NCI-H510A treated with DMSO at 0.1 percent for 48 hours (cell line): ENCODE measurements at places on chromosomes 12 and 14.
A peak's percentile ranks its signal among the peaks of the same experiment; 100 is the strongest.

DNA sequence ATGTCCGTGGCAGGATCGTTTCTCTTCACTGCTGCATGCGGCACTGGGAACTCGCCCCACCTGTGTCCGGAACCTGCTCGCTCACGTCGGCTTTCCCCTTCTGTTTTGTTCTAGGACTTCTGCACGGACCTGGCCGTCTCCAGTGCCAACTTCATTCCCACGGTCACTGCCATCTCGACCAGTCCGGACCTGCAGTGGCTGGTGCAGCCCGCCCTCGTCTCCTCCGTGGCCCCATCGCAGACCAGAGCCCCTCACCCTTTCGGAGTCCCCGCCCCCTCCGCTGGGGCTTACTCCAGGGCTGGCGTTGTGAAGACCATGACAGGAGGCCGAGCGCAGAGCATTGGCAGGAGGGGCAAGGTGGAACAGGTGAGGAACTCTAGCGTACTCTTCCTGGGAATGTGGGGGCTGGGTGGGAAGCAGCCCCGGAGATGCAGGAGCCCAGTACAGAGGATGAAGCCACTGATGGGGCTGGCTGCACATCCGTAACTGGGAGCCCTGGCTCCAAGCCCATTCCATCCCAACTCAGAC, 1.2 kb downstream of the FOS start:
- no peak for DNase-seq

DNA sequence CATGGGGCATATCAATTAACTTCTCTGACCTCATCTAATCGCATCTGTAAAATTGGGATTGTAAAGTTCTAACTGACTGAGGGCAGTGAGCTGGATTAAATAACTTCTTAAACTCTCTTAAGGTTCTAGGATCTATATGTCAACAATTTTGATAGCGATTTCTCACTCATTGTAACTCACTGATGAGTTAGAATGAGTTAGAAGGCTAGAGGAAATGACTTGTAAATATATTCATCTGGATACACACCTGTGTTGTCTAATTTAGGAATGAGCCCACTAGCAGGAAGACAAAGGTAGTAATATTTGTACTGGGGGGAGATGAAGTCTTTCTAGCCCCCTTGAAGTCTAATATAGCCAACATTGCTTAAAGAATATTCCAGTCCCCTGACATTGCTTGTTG, 46.3 kb upstream of the CERS5 start:
- no peak for DNase-seq

DNA sequence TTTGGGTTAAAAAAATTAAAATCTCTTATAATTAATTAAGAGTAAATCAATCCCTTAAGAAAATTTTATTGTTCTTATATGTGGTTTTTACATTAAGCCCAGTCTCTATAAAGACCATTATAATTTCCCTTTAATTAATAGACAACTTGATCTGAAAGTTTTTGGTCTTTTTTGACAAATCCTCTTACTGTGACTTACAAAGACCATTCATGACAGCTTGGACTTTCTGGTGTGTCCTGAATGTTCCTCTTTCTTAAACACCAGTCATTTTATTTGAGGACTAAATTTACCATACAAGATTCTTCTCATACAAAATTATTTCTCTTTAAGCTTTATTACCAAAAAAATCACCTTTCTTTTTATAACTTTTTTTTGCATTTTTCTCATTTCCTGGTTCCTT, 368.3 kb downstream of the ADGRD1 start:
- DNase-seq: no peak

GRCh38 chr12:80017261-80017870, 82.0 kb upstream of the OTOGL start:
- DNase-seq: no peak

GRCh38 chr12:122128481-122128880, 45.5 kb downstream of the IL31 start:
- no peak for DNase-seq

GRCh38 chr12:25436206-25437030, 116.7 kb downstream of the LMNTD1 start:
- peak; percentile 76 for DNase-seq

GRCh38 chr12:65539023-65539422, 260.5 kb downstream of the MSRB3 start:
- DNase-seq: no peak

DNA sequence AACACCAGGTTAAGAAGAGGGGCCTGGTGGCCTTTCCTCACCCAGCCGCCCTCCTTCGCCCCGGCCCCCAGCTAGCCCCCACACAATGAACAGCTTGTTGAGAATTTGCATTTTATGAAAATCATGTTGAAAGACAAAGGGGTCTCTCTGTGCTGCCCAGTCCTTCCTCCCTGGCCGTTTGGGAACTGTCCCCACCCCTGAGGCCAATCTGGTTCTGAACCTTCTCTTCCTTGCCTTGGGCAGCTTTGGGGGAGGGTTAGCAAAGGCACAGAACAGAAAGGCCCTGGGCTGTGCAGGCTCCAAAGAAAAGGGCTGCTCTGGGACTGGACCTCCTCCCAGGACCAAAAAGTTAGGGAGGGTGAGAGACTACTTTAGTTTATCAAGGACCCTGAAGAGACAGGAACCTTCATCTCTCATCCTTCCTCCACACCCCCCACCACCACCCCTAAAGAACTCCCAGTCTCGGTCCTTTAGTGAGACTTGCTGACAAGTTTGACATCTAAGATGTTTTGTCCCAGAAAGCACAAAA, 1.3 kb downstream of the TAMALIN start:
- no peak for DNase-seq

GRCh38 chr12:123984903-123985302, 11.9 kb downstream of the ZNF664 start:
- DNase-seq: no peak

GRCh38 chr14:97109234-97109633, 312.1 kb downstream of the VRK1 start:
- no peak for DNase-seq

DNA sequence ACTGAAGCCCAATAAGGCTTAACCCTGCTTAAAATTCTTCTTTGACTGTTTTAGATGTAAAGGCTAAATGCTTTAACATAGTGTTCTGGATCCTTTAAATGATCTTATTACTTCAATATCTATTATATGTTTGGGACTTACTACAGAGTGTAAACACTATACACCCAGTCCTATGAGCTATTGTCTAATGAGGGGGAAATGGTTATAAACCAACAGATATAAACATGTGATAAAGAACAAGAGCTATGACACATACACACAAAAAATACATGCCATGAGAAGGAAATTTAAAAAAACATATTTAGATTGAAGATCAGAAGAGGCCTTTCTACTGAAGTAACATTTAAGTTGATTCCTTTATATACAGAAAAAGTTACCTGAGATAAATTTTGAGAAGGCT, 505.1 kb downstream of the FOXG1 start:
- DNase-seq: no peak

DNA sequence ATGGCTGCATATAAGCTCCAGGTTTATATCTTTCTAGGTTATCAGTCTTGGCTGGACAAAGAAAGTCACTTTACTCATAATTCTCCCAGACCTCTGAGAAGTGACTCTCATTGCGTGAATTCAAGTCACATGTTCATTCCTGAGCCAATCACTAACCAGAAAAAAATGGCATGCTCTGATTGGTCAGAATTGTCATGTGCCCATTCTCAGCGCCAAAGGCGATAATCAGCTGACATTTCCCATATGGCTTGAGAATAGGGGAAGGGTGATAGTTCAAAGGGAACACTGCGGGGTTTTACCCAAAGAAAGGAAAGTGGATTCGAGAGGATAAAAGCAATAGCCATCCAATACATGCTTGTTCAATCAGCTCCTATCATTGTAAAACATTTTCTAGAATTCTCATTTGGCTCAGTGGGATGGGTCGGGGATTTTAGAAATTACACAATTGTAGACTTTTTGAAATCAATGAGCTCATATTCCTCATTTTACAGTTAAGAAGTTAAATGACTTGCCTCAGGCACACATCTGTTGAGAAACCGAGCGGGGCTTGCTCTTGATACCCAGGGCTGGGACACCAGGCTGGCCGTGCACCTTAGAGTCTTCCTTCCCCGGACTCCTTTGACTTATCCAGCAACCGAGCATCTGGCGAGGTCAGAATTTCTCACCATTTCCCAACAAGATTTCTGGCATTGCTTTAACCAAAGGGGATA, 454.0 kb upstream of the TBX3 start:
- DNase-seq: no peak

DNA sequence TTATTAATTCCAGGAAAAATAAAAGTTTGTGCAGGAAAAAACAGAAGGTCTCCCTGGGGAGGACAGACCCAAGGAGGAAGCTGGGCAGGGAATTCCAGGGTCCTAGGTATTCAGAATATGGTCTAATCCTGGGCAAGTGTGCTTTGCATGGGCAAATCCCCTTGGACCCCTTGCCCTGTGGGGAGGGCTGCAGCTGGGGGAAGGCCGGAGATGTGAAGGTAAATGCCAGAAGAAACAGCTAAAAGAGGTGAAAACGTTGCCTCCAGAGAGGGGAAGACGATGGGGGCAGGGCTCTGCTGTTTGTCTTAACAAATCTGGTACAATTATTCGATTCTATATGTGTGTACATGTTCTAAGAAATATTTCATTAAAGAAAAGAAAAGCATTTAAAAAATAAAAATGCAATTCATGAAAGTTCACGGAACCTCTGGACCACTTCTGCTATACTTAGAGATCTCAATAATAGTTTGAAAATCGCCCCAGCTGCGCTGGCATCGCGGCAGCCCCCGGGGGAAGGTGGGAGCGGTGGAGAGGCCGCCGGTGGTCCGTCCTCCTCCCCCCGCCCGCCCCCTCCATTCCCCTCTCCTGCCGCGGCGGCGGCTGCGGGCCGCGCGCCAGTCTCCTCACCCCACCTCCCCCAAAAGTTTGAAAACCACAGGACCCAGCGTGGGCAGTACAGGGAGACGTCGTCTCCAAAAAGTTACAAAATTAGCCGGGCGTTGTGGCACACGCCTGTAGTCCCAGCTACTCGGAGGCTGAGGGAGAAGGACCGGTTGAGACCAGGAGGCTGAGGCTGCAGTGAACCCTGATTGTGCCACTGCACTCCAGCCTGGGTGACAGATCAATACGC, 1.5 kb upstream of the PRPF40B start:
- no peak for DNase-seq

DNA sequence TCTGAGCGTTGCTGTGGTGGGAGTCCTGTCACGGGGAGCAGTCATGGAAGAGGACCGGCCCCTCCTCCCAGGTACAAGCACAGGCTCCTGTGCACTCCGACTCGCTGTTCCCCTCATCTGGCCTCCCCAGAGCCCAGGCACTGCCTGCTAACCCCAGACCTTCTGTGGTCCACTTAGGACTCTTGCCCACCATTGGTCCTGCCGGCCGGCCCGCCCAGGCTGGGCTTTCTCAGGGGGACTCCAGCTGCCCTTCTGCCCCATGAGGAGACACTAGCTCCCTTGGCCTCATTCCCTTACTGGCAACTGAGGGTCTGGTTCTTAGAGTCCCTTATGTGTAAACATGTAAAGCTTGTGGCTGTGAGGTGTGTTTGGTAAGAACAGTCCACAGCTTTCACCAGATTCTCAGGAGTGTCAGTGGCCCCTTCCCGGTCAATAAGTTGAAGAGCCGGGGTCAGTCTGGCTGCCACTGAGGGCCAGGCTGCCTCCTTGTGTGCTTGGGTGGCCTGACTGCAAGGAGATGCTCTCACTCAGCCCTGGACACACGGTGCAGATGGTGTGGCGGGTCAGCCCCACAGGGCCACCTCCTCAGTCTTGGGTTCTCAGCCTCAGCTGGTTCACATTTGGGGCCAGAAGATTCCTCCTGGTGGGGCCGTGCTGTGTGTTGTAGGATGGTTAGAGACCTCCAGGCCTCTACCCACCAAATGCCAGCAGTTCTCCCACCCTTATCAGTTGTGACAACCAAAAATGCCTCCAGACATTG, 43.6 kb downstream of the DDX51 start:
- no peak for DNase-seq

GRCh38 chr12:96501133-96501761, 11.9 kb downstream of the CFAP54 start:
- DNase-seq: peak; percentile 19

DNA sequence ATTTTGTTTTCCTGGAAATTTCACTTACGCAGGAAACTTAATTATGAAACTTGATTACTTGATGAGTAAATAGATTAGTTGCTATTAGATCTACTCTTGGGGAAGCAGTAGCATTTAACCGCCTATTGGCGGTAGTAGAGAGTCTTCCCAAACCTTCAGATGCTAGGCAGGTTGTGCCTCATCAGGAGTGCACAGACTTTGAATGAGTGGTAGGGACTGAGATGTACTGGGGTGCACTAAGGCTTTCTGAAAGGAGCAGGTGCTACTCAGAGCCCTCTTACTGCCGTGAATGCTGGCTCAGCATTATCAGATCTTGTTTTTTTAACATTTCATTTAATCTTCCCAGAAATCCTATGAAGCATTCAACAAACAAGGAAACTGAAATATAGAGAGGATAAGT, 7.7 kb downstream of the GATC start:
- DNase-seq: peak; percentile 45

DNA sequence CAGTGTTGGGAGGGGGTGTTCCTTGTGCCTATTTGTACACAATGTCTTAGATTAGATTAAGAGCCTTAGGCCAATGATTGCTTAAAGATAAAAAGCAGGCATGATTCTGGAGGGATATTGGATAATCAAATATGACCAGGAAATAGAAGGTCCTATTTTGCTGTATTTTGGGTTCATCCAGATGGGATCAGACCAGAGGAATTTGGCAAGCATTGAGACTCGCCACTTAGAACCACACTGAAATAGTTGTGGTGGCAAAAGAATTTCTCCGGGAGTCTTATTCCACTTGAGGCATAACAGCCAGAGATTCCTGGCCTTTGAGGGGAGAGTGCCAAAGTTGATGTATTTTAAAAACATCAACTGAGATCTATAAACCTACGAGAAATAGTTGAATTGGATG, 327.2 kb downstream of the RAD51B start:
- no peak for DNase-seq

- no peak for DNase-seq
Observed at GRCh38 chr12:119229205-119229604, 50.5 kb downstream of the HSPB8 start.

DNA sequence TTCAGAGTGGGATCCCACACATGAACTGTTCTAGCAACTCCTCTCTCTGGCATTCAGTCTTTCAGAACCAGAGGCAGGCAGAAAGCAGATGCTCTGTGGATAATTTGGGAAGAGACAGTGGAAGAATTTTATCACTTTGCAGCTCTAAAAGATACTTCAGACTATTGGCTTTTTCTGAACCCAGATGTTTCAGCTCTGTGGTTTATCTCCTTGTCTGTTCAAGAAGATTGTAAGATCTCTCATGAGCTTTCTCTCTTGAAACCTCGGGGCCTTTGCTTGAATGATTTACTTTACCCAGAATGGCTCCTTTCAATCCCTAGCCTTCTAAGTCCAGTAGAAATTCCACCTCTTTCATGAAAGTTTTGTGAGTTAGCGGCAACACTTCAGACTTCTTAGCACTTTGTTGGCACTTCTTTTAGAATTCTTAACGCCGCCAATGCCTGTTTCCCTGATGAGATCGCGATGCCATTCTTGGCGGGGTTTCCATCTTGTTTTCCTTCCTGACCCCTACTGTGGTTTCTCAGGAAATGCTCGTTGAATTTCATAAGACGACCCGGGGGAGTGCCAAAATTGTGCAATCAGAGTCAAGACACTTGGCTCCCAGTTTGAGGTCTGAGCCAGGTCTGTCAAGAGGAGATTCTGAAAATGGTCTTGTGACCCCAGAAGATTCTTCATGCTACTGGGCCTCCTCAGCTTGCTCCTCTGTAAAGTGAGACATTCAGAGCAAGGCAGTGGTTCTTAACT, 107.0 kb upstream of the PRICKLE1 start:
- DNase-seq: no peak
